Activated naive CD4-positive, alpha-beta T cell treated with anti-CD3 and anti-CD28 coated beads, Interleukin-2, amount 50 U/mL, for 16 hours (primary cell): ENCODE measurements at places on chromosomes 12 and 14.

GRCh38 chr12:120134307-120134980, 17.9 kb upstream of the RAB35 start:
- DNase-seq: no peak

- no peak for DNase-seq
Measured at GRCh38 chr12:48197549-48197970, 5.5 kb downstream of the OR10AD1 start.

DNA sequence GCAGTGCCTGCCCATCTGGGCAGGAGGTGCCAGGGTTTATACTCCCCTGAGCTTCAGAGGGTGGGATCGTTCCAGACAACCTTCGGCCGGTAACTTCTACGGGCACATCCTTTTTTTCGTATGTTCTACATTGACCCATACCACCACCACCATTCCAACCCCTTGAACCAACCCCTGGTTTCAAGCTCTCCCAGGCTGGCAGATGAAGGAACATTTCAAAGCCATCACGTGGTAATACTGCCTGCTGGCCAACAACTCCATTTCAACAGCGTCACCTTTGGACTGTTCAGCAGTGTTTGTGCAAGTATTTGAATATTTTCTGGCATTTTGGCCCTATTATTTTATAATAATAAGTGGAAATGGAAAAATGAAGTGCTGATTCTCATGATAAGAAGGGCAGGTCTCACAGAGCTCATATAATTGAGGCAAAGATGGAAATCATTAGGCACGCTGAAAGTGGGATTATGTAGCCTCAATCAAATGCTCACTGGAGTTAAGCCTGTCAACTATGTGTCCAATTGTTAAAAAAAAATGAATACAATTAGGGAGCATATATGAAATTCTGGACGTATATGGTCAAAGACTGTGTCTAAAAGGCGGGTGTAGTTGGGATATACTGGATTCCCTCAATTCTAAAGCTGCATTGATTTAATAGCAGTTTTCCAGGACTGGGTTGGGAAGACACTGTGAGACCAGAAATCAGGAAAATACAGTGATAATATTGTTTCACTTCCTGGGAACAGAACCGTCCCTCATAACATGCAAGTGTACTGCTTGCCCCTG, 162.1 kb downstream of the ZFP36L1 start:
- no peak for DNase-seq

DNA sequence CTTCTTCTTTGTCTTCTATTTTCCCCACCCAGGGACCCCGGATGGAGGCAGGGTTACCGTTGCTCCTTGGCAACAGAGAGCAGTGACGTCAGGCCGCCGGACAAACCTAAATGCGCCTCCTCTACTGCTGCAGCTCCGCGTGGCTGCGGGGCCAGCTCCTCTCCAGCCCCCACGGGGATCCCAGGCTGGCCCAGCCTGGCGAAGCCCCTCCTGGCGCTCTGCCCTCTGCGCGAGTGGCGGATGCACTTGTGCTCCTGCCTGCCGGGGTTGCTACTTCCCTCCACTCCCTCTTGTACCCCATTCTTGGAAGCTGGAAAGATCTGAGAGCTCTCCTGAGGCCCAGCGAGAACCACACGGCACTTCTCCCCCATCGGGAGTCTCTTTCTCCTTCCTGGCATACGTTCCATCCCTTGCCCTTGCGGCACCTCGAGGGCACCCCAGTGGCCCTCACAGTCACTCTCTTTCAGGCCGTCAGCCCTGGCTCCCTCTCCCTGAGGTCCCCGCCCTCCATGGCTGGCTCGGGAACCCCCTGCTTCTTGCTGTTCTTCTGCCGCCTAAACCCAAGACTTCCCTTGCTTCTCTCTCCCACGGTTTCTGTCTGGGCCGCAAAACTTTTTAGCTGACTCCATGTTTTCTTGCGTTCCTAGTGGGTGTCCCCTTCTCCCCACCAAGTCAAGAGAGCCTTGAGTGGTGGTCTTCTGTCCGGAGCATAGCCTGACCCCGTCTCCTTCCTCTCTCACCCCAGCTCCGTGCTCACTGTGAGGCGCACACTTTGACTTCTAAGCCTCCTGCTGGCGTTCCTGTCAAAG, 121.7 kb downstream of the PAPOLA start:
- DNase-seq: no peak

DNA sequence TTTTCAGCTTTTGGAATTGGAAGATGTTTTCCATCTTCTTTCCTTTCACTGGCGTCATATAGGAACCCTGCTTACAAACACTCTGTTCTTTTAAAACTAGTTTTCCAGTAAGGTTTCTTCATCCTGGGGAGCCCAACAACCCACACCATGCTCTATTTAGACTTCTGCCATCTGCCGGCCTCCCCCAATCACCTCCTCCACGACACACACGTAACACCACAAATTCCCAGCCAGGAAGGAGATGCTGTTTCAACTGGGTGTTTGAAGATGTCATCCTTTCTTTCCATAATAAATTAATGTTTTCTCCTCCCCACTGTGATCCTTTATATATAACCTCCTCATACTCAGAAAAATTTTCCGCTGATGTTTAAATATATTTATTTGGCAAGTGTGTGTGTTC, 231.4 kb upstream of the DDHD1 start:
- no peak for DNase-seq

DNA sequence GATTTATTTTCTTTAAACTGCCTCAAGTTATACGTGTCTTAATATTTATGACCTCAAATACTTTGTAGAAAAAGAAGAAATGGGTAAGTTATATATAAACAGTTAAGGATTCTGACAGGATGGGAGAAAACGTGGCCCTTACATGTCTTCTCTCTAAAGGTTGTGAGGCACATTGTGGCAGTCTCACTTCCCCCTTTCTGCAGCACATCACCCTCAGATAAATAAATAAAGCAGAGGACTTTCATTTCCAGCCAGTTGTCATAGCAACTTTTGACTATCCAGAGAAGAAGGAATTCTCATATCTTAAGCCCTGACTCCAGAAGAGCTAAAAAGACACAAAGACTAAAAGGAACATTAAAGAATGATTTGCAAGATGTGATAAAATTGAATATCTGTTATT, 28.8 kb upstream of the CEP83 start:
- DNase-seq: no peak

DNA sequence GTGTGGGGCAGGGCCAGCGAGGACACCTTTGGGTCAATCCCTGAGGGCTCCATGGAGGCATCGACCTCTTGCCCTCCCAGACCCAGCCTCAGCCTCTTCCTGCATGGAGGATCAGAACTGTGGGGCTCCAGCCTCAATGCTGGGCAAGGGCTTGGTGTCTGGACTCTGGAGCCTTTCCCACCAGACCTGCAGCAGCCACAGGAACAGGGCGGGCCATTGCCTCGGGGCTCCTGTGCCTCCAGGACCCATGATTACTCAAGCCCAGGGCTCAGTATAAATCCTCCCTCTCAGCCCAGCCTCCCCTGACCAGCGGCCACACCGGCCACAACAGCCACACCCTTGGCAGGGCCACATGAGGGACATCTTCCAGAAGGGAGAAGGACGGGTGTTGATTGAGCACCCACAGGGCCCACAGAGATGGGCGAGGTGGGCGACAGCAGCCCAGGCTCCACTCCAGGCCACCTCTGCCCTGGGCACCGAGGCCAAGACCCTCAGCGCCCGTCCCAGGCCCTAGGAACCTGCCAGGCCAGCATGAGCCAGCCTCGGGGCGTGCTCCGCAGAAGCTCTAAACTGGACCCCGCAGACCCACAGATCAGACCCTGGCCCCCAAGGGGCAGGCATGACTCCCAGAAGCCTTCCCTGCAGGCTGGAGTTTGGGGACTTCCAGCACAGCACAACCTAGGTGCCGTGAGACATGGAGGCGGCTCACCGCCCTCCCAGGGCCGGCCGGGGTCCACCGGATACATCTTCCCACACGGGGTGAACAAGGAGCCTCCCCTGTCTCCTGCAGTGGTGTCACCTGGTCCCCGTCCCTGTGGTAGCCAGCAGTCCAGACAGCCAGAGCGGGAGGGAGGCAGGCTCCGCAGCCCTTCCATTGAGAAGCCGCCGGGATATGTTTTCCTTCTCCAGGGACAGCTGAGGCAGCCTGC, 25.1 kb downstream of the NCOR2 start:
- DNase-seq: no peak

GRCh38 chr12:41709463-41710285, 435.0 kb downstream of the GXYLT1 start:
- no peak for DNase-seq
